ENCODE measurements at places on chromosomes 11 and 22.

GRCh38 chr11:77515483-77515882, 41.6 kb upstream of the PAK1 start:
- DNase-seq = no peak

- no peak for DNase-seq
Measured at GRCh38 chr11:67392183-67392715, 463 bp downstream of the RAD9A start.

- DNase-seq = no peak
Measured at GRCh38 chr11:34176751-34177209, 71.4 kb downstream of the NAT10 start.

GRCh38 chr22:47449508-47450270, 687.2 kb downstream of the TBC1D22A start:
- no peak for DNase-seq

Measured in bone marrow (tissue), 2 donors.